H4 (cell line): ENCODE measurements at places on chromosomes 7 and 10. TPM values are rescaled to one million over a fixed set of nuclear protein-coding genes. Genes with fewer than 3 reads are reported as not detected.

ADRB1 gene
- total RNA-seq: 1.1 and 1.9 TPM in 2 replicates

OLAH gene
- 0.74 TPM in 1 of 2 replicates, not detected in the other for total RNA-seq

GRCh38 chr7:98368716-98369115 lies 32.2 kb downstream of the BAIAP2L1 start:
- DNase-seq: no peak

- DNase-seq: no peak
Observed at GRCh38 chr7:32048970-32049491, 21.2 kb downstream of the PDE1C start.

DNA sequence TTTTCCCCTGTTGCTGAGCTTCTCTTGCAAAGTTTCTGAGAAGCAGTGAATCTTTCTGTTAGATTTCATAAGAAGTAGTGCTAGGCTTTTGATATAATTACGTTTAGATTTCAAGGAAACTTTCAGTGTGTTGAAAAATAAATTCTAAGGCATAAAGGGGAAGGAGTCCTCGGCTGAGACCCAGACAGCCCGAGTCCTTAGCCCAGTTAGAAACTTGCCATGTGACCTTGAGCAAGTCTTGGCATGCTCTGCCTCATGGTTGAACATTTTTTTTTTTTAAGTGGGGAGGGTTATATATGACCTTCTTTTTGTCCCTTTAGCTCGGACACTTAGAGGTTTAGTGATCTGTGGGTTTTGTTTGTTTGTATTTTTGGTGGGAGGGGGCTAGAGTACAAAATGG lies 117.5 kb downstream of the TCF7L2 start:
- no peak for DNase-seq

- DNase-seq: no peak
Observed at GRCh38 chr7:45703373-45703821, 129.2 kb downstream of the ADCY1 start.
